A549 treated with AZD2906 at 1 μM for 4 hours (cell line): ENCODE measurements at places on chromosomes 11 and 22. TPM values are rescaled to one million over a fixed set of nuclear protein-coding genes. Genes with fewer than 3 reads are reported as not detected.

The SGSM1 gene
- 0.42 to 0.87 TPM (median 0.77 TPM) in 5 replicates for total RNA-seq

The GNG3 gene
- not detected in 5 replicates for total RNA-seq

The DLG2 gene
- 0.14 to 0.44 TPM (median 0.33 TPM) in 5 replicates for total RNA-seq

The CD3E gene
- not detected in 5 replicates for total RNA-seq

The LRRC56 gene
- total RNA-seq, result 0.65 to 1.1 TPM (median 0.94 TPM) in 5 replicates

The PGA3 gene
- total RNA-seq, result 0.12 TPM in 1 of 5 replicates, not detected in the others

The SIK2 gene
- 7.4 to 9.1 TPM (median 9.0 TPM) in 5 replicates for total RNA-seq

The KRTAP5-9 gene
- not detected in 5 replicates for total RNA-seq

The POTEH gene
- total RNA-seq, result not detected in 5 replicates

The PLAAT2 gene
- 0.68 to 1.2 TPM (median 0.77 TPM) in 5 replicates for total RNA-seq

The C11orf97 gene
- total RNA-seq, result not detected in 5 replicates

The YPEL4 gene
- 0.14 to 0.36 TPM (median 0.25 TPM) in 4 of 5 replicates, not detected in the other for total RNA-seq

The NLRP14 gene
- total RNA-seq, result not detected in 5 replicates

The RAPSN gene
- 0.03 to 0.33 TPM (median 0.12 TPM) in 5 replicates for total RNA-seq

The DTX4 gene
- 3.7 to 4.3 TPM (median 4.0 TPM) in 5 replicates for total RNA-seq

The OR8B8 gene
- not detected in 5 replicates for total RNA-seq

The CHRM1 gene
- total RNA-seq, result 0.03 to 0.08 TPM (median 0.07 TPM) in 4 of 5 replicates, not detected in the other

The CCDC90B gene
- total RNA-seq, result 56.1 to 77.1 TPM (median 58.0 TPM) in 5 replicates

The OR52I1 gene
- total RNA-seq, result not detected in 5 replicates

The TIMP3 gene
- total RNA-seq, result 1.00 to 1.5 TPM (median 1.2 TPM) in 5 replicates

The TENM4 gene
- 0.07 to 0.30 TPM (median 0.11 TPM) in 5 replicates for total RNA-seq

The LDLRAD3 gene
- 27.4 to 32.4 TPM (median 29.6 TPM) in 5 replicates for total RNA-seq

The PRR5L gene
- 11.2 to 14.7 TPM (median 13.7 TPM) in 5 replicates for total RNA-seq

The SLC7A4 gene
- total RNA-seq, result not detected in 5 replicates

The CCDC116 gene
- 0.06 to 0.07 TPM (median 0.07 TPM) in 3 of 5 replicates, not detected in the others for total RNA-seq

The MFNG gene
- 0.70 to 1.7 TPM (median 1.4 TPM) in 5 replicates for total RNA-seq

The OR4D5 gene
- total RNA-seq, result not detected in 5 replicates

The HBB gene
- 0.24 TPM in 1 of 5 replicates, not detected in the others for total RNA-seq

The PLAAT5 gene
- total RNA-seq, result 0.02 to 0.03 TPM in 2 of 5 replicates, not detected in the others

The OSBPL5 gene
- 7.5 to 10.5 TPM (median 9.2 TPM) in 5 replicates for total RNA-seq

The PANX2 gene
- total RNA-seq, result 5.3 to 6.6 TPM (median 5.8 TPM) in 5 replicates

The ANKK1 gene
- total RNA-seq, result 0.05 to 0.10 TPM (median 0.10 TPM) in 3 of 5 replicates, not detected in the others

The TMEM134 gene
- total RNA-seq, result 53.4 to 68.0 TPM (median 64.3 TPM) in 5 replicates

The IGLL1 gene
- not detected in 5 replicates for total RNA-seq

The ACTN3 gene
- total RNA-seq, result 0.02 to 0.10 TPM (median 0.09 TPM) in 4 of 5 replicates, not detected in the other

The BTBD18 gene
- not detected in 5 replicates for total RNA-seq

The JAML gene
- total RNA-seq, result not detected in 5 replicates

The SCUBE2 gene
- 0.29 to 0.45 TPM (median 0.33 TPM) in 5 replicates for total RNA-seq

The DEPDC5 gene
- 2.8 to 5.3 TPM (median 4.7 TPM) in 5 replicates for total RNA-seq

The BCL2L13 gene
- total RNA-seq, result 31.3 to 46.3 TPM (median 36.0 TPM) in 5 replicates

The SOX10 gene
- 0.08 TPM in 1 of 5 replicates, not detected in the others for total RNA-seq

The ARHGAP8 gene
- 1.3 to 2.6 TPM (median 2.1 TPM) in 5 replicates for total RNA-seq

The CCDC87 gene
- 0.34 to 0.58 TPM (median 0.49 TPM) in 5 replicates for total RNA-seq

The PAX6 gene
- total RNA-seq, result 0.51 to 1.0 TPM (median 0.79 TPM) in 5 replicates

The CNGA4 gene
- total RNA-seq, result 0.03 to 0.08 TPM (median 0.06 TPM) in 3 of 5 replicates, not detected in the others
